ENCODE measurements at places on chromosomes 16 and 17.

- DNase-seq: no peak
These were observed 1503.7 kb downstream of the CDH11 start for GRCh38 chr16:63617990-63618763.

- no peak for DNase-seq
These were observed 6.2 kb downstream of the RPS6KB1 start for GRCh38 chr17:59899099-59899498.

GRCh38 chr17:56583772-56584171, 9.7 kb upstream of the NOG start:
- no peak for DNase-seq

DNA sequence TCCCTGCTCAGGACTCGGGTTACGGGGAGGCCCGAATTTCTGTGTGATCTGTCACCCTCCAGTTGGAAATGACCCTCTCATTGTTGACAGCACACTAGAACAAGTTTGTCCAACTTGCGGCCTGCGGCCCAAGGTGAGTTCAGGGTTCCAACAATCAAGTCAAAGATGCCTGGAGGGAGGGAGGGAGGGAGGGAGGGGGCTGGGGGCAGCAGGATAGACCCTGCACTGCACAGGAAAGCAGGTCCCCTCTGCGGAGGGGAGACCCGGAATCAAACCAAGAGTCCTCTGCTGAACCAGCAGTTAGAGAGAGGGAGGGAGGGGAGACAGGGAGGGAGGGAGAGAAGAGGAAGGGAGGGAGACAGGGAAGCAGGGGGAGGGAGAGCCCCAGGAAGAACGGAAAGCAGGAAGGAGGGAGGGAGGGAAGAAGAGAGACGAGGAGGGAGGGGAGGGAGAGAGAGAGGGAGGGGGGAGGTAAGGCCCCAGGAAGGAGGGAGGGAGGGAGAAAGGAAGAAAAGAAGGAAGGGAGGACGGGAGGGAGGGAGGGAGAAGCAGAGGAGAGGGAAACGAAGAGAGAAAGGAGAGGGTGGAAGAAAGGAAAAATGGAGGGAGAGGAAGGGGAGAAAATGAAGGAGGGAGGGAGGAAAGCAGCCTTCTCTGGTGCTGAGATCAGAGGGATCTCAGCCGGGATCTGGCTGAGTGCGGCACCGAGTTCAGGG, 96.7 kb upstream of the CDH5 start:
- DNase-seq: no peak

GRCh38 chr16:81212830-81213465, 25.5 kb upstream of the BCO1 start:
- DNase-seq: no peak

DNA sequence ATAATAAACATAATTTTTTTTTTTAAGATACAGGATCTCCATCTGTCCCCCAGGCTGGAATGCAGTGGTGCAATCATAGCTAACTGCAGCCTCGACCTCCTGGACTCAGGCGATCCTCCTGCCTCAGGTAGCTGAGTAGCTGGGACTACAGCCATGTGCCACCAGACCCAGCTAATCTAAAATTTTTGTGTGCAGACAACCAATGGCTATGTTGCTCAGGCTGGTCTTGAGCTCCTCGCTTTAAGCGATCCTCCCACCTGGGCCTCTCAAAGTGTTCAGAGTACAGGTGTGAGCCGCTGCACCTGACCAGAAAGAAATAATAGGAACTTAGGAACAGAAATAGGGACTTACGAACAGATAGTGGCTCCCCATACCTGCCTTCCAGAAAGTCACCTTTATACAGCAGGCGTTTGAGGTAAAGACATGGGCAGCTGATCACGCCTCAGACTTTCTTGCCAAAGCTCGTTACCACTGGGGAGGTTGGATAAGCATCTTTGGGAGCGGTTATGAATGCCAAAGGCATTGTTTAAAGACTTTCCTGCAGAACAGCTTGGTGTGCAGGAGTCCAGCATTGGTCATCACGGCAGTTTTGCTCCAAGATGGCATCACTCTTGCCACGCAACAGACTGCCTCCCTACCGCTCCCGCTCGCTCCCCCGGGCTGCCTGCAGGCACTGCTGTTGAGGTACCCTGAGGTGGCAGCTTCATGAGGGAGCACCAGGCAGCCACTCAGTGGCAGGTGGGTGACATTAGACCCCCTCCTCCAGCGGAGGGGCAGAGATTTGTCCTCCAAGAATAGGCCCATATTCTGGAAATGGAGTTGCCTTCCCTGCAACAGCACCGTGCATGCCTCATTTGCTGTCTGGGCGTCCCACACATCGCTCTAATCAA, 13.6 kb downstream of the COX4I1 start:
- no peak for DNase-seq
